ENCODE measurements at places on chromosomes 11 and 22.
A peak's percentile ranks its signal among the peaks of the same experiment; 100 is the strongest.

DNA sequence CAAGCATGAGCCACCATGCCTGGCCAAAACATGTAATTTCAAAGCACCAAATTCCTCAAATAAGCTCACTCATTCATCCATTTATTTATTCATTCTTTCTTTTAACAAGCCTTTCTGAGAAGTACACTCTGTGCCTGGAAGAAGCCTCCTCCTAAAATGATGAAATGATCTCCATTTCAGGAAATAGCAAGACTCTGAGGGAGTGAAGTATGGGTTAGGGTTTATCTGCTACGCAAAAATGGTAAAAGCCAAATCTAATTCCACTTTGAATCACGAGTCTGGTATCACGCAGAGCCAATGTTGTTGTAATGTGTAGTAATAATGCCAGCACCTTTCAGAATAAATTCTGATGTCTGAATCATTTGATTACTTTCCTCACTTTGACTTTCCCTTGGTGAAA is 1041.8 kb downstream of the LRRC4C start:
- H3K4me3 ChIP-seq: no peak overlapping the region
- DNase-seq: no peak
- H3K27ac ChIP-seq: no peak overlapping the region
- H3K27me3 ChIP-seq: no peaks in the 10 kb centered on the region
- H3K36me3 ChIP-seq: no peaks in the 10 kb centered on the region

DNA sequence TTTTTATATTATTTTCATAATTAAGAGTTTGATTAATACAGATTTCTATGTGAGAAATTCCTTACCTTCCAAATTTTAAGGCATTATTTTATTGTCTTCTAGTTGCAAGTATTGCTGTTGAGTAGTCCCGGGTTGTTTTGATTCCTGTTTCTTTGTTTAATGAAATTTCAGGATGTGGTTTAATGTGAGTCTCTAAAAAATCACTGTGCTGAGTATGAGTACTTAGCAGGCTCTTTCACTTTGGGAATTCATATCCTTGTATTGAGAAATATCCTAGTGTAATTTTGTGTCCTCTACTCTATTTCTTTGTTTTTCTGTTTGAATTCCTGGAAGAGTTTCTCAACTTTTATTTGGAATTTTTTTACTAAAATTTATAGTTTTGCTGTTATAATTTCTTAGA is 113.2 kb downstream of the TMEM135 start:
- no peaks in the 10 kb centered on the region for H3K36me3 ChIP-seq
- no peak overlapping the region for H3K4me3 ChIP-seq
- H3K27ac ChIP-seq: no peak overlapping the region
- H3K27me3 ChIP-seq: no peaks in the 10 kb centered on the region
- no peak for DNase-seq

DNA sequence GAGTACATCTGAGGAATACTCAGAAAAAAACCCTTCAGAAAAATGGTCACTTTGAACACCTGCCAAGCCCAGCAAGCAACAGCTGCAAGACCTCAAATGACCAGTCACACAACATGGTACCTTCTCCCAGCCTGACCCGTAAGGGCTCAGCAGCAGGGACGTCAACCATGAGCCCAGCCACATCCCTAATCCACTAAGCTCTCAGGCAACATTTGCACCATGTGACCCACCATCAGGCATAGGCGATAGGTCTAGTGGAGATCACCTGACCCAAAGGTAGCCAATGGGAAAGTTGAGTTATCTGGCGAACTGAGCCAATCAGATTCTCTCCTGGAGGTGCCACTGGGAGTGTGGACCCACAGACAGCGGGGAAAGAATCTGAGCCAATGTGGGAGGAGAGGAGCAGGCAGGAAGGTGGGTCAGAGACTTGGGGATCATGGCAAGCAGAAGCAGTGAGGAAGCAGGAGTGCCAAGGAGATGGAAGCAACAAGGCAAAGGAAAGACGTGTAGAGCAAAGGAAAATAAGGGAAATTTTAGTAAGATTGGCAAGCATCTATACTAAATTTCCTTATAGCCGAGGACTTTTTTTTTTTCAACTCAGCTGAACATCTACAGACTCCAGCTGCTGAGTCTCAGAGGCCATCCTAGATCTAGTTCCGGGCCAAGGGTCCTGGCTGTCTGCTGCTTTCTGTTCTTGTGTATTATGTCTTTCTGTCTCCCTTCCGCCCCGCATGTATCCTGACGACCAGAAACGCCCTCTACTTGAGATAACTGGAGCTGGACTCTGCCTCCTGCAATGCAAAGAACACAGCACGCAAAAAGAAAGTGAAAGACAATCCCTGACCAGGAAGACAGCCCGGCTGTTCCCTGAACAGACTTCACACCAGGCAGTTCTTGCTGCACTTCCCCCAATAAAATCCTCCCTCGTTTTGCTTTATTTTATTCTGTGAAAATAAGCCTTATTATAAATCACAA is 11.0 kb upstream of the PLAAT2 start:
- no peaks in the 10 kb centered on the region for H3K27me3 ChIP-seq
- peak overlapping the region; percentile 19 for H3K4me3 ChIP-seq
- H3K4me1 ChIP-seq: no peaks in the 10 kb centered on the region
- peaks cover 8% of the 10 kb centered on the region for H3K36me3 ChIP-seq
- H3K27ac ChIP-seq: peak overlapping the region; percentile 54

DNA sequence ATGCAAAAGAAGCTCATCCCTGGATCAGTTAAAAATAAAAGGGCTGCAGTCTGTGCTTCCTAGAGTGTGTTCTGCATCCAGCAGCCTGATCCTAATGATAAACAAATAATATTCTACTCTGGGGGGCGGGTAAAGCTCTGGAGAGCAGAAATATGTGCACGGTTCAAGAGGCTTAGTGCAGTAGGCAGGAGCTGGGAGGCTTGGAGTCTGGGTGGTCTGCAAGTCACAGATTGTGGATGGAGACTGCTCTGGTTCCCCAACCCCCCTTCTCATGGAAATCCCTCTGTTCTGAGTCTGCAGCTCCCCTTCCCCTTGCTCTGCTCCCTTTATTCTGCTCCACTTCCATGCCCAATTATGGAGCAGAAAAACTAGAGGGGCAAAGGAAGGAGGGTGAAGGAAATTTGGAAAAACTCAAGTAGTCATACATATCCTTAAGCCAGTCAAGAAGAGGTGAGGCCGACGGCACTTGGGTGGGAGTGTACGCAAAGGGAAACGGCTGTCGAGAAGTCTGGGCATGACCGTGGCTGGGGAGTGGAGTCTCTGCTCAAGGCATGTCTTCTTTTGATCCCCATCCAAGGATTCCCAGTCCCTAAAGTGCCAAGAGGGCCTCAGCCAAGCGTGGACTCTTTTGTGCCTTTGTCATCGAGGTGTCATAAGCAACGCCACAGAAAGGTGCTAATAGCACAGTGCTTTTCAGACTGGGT is 16.3 kb upstream of the CLMP start:
- no peaks in the 10 kb centered on the region for H3K36me3 ChIP-seq
- H3K4me1 ChIP-seq: no peaks in the 10 kb centered on the region
- H3K27ac ChIP-seq: no peak overlapping the region
- DNase-seq: no peak

- no peak overlapping the region for H3K27ac ChIP-seq
- no peak overlapping the region for H3K4me3 ChIP-seq
- no peaks in the 10 kb centered on the region for H3K36me3 ChIP-seq
- no peaks in the 10 kb centered on the region for H3K27me3 ChIP-seq
Measured at GRCh38 chr11:14399087-14399486, 40.1 kb upstream of the RRAS2 start.

DNA sequence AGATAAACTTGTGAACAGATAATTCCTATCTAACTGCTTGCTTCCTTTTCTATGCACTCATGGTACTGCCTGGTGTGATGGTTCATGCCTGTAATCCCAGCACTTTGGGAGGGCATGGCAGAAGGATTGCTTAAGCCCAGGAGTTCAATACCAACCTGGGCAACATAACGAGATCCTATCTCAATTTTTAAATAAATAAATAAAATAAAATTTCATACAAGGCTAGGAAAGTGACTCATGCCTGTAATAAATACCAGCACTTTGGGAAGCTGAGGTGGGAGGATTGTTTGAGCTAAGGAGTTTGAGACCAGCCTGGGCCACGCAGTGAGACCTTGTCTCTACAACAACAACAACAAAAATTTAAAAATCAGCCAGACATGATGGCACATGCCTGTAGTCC is 166.6 kb downstream of the COMMD9 start:
- H3K27ac ChIP-seq: no peak overlapping the region
- no peaks in the 10 kb centered on the region for H3K36me3 ChIP-seq
- peaks cover 14% of the 10 kb centered on the region for H3K4me1 ChIP-seq
- no peak overlapping the region for H3K4me3 ChIP-seq
- no peaks in the 10 kb centered on the region for H3K27me3 ChIP-seq

- no peaks in the 10 kb centered on the region for H3K27me3 ChIP-seq
- no peaks in the 10 kb centered on the region for H3K36me3 ChIP-seq
- no peak overlapping the region for H3K27ac ChIP-seq
- peaks cover 22% of the 10 kb centered on the region for H3K4me1 ChIP-seq
Measured at GRCh38 chr11:74318241-74318932, 6.9 kb upstream of the P4HA3 start.

- H3K4me3 ChIP-seq: no peak overlapping the region
- H3K27me3 ChIP-seq: no peaks in the 10 kb centered on the region
- peaks cover 24% of the 10 kb centered on the region for H3K4me1 ChIP-seq
- no peaks in the 10 kb centered on the region for H3K36me3 ChIP-seq
- no peak for DNase-seq
- H3K27ac ChIP-seq: no peak overlapping the region
Measured at GRCh38 chr11:130638033-130638432, 189.6 kb downstream of the ADAMTS15 start.

- no peaks in the 10 kb centered on the region for H3K36me3 ChIP-seq
- H3K27ac ChIP-seq: no peak overlapping the region
- no peaks in the 10 kb centered on the region for H3K4me1 ChIP-seq
- H3K4me3 ChIP-seq: no peak overlapping the region
- DNase-seq: no peak
Measured at GRCh38 chr11:78400116-78400515, 17.5 kb downstream of the GAB2 start.

- DNase-seq: no peak
- H3K36me3 ChIP-seq: peaks cover 25% of the 10 kb centered on the region
- H3K4me3 ChIP-seq: no peak overlapping the region
- H3K27ac ChIP-seq: no peak overlapping the region
Measured at GRCh38 chr22:24536089-24536488, 18.8 kb downstream of the GUCD1 start.

GRCh38 chr11:118338637-118339061 is 3.9 kb downstream of the CD3D start:
- no peak overlapping the region for H3K4me3 ChIP-seq
- H3K4me1 ChIP-seq: no peaks in the 10 kb centered on the region
- H3K27ac ChIP-seq: no peak overlapping the region
- no peaks in the 10 kb centered on the region for H3K36me3 ChIP-seq

DNA sequence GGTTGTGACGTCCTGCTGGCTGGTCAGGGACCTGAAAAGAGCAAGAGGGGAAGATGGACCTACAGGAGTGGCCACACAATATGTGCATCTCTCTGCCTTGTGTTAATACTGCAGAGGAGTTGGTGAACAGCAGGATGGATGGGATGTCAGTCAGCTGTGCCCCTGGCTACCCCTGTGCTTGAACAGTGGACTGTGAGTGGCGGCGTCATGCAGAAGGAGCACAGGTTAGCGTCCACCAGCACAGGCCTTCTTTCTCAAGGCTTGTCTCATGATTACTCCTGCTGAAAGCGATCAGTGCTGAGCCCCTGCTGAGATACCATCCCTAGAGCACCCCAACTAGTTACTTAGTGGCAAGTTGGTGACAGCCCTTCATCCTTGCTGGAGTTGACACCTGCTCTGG is 3.8 kb upstream of the CHKB start:
- no peak overlapping the region for H3K4me3 ChIP-seq
- no peak for DNase-seq
- peaks cover 17% of the 10 kb centered on the region for H3K4me1 ChIP-seq
- no peaks in the 10 kb centered on the region for H3K27me3 ChIP-seq
- no peaks in the 10 kb centered on the region for H3K36me3 ChIP-seq
- H3K27ac ChIP-seq: no peak overlapping the region

DNA sequence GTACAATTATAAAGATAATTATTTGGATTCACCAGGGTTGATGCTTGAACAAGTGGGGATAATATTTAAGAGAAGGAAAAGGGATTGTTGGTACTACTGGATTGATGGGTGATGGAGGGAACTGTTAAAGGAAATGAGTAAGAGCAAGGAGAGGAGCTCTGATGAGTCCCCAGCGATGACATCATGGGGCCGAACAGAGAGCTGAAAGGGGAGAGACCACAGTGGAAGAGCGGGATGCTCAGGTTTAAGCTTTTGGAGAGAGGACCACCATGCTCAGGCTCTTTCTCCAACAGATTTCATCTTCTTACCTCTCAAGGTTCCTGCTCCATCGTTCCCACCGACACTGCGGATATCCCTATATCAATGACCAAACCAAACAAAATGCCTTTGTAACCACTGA is 568.7 kb downstream of the ETS1 start:
- no peak overlapping the region for H3K27ac ChIP-seq
- H3K4me3 ChIP-seq: no peak overlapping the region
- no peak for DNase-seq
- H3K4me1 ChIP-seq: no peaks in the 10 kb centered on the region

- H3K4me3 ChIP-seq: no peak overlapping the region
- DNase-seq: no peak
- H3K36me3 ChIP-seq: no peaks in the 10 kb centered on the region
- H3K27me3 ChIP-seq: no peaks in the 10 kb centered on the region
- no peaks in the 10 kb centered on the region for H3K4me1 ChIP-seq
Measured at GRCh38 chr11:112516261-112516660, 255.6 kb upstream of the PLET1 start.

- no peaks in the 10 kb centered on the region for H3K27me3 ChIP-seq
- H3K27ac ChIP-seq: no peak overlapping the region
- H3K4me1 ChIP-seq: peaks cover 9% of the 10 kb centered on the region
- peaks cover 24% of the 10 kb centered on the region for H3K36me3 ChIP-seq
Measured at GRCh38 chr11:64146036-64146955, 19.6 kb downstream of the MACROD1 start.

GRCh38 chr22:43118953-43119458 is 8.5 kb downstream of the BIK start:
- H3K4me1 ChIP-seq: no peaks in the 10 kb centered on the region
- DNase-seq: no peak
- H3K27me3 ChIP-seq: peaks cover 32% of the 10 kb centered on the region
- H3K4me3 ChIP-seq: no peak overlapping the region

DNA sequence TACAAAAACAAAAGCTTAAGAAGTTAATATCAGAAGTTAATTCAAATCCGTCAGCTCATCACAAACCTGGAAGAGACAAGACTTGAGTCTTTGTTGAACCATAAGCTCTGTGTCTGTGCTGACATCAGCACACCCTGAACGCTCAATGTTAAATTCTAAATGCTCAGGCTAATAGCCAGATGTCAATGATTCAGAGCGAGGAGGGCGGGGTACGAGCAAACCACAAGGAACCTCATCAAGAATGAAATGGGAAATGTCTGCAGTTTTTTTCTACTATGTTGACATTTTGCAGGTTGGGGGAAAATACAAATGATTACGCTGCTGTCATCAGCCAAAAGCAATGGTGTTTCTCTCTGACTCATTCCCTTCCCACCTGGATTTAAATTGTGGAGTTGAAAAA is 1057.2 kb downstream of the NTM start:
- no peak overlapping the region for H3K4me3 ChIP-seq
- no peaks in the 10 kb centered on the region for H3K36me3 ChIP-seq
- DNase-seq: no peak
- H3K27ac ChIP-seq: no peak overlapping the region
